ENCODE measurements at places on chromosomes 6 and 20. TPM values are rescaled to one million over a fixed set of nuclear protein-coding genes. Genes with fewer than 3 reads are reported as not detected.

Gene RAMACL
- total RNA-seq: 1.2 TPM

DNA sequence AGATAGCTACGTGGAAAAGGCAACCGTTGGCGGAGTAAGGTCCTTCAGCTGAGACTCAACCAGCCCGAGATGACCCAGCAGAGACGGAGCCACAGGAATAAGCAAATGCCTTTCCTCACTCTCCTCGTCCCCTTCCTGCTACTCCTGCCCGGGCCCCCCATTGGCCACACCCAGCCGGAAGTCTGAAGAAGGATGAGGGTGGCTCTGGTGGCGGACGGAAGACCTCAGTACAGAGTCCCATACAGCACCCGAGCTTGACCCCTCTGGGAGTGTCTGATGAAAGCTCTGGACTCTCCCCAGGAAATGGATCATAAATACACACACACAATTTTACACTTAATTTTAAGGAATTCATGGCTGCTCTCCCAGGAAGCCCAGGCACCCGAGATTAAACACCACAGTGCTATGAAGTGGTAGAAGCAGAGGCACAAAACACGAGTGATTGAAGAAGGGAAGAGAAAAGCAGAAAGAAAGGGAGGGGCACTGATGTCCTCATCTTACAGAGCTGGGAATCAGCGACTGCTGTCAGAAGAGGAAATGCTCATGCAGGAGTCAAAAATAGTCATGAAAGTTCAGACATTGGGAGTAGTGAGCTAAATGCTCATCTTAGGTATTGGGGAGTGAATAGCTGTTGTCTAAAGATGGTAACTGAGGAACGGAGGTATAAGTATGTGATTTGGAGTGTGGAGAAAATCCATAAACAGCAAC lies 125.6 kb downstream of the BANF2 start:
- no peak for DNase-seq

- no peak for DNase-seq
These were observed 9.7 kb downstream of the BACH2 start for GRCh38 chr6:90286884-90287488.

DNA sequence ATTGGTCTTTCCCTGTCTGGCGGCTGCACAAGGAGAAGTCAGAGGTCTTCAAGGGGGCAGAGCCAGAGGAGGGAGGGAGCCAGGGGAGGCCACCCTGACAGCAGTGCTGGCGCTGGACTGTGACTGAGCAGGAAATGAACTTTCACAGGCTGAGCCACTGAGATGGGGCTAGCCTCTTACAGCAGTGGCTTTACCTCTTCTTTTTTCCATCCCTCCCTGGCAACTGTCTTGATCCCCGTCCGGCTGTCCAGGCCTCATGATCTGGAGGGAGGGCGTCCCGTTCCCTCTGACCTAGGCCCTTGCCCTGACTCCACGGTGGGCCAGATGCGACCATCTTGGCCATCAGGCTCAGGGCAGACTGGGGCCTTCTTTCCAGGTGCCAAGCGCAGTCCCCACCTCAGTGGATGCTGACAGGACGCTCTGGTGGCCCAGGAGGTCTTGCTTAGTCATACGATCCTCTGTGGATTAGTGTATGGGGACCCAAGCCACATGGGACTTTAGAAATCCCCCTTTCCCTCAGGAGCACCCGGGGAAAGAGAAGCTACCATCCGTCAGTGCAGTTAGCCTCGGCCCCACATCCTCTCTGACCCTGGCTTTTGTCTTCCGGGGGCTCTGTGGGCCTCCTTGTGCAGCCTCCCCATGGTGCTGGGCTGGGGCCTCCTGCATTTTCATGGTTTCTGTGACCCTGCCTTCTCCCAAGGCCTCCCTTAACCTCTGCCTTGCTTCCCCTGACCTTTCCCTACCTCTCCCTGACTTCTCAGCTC lies 57.4 kb upstream of the CCDC167 start:
- DNase-seq: no peak

- DNase-seq: no peak
These were observed 95.2 kb downstream of the CDK19 start for GRCh38 chr6:110720066-110720465.

GRCh38 chr6:48325701-48326100 lies 214.7 kb upstream of the PTCHD4 start:
- no peak for DNase-seq

Data from activated naive CD4-positive, alpha-beta T cell treated with anti-CD3 and anti-CD28 coated beads, Interleukin-2, amount 50 U/mL, for 72 hours (primary cell).